NB4 (cell line): ENCODE measurements at places on chromosomes 2 and 18.

DNA sequence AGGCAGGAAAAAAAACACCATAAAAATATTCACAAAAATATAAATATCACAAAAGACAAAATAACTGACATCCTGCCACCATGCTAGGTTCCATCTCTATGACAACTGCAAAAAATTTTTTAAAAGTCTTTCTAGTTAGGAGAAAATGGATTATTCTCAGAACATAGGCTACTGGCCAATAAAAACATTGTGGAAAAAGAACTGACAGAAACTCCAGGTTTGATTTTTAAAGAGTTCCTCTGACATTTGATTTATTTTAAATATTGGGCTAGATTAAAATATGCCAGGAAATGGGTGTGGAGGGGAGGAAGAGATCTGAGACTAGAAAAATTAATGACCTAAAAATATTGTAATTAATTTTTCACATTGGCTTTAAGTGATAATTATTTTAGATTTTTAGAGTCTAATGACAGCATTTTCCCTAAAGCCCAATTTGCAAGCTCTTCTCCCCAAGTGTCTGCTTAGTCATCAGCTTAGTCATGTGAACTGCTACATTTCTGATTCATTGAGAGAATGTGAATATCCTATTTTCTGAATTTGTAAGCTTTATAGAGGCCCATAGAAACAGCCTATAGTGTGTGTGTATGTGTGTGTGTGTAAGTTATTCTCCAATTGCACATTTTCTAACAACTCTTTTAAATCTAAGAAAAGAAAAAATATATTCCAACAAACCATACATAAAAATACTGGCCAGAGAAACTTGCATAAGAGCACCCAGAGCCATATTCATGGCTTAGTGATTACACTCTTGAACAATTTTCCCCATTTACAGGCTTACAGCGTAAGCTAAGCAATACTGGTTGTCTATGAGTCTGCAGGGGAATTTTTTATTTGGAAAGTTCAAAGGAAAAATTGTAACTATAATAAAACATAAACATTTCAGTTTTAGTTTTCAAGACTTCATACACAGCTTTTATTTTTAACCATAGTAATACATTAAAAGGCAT is 48.4 kb downstream of the TMEFF2 start:
- no peak for DNase-seq

DNA sequence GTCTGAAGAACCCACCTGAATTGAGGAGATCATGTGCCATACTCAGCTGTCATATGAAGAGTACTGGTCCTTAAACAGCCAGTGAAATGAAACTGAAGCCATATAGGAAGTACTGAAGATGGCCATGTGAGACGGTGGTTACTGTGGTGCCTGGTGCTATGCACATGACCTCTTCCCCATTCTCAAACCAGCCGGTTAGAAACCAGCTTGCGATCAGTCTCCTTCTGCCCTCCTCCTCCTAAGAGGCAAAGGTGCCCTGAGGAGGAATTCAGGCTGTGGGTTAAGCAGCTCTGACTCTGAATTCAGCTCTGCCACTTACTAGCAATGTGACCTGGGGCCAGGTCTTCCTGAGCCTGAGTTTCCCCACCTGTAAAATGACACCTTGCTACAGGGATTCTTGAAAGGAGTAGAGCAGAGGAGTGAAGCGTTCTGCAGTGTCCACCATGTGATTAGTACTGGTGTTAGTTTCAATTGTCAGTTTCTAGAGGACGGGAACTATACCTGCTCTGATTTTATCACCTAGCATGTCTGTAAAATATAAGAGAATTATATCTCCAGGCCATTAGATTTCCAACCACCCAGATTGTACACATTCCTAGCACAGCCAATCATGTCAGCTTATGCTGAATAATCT is 5.1 kb downstream of the FECH start:
- peak; percentile 58 for DNase-seq

DNA sequence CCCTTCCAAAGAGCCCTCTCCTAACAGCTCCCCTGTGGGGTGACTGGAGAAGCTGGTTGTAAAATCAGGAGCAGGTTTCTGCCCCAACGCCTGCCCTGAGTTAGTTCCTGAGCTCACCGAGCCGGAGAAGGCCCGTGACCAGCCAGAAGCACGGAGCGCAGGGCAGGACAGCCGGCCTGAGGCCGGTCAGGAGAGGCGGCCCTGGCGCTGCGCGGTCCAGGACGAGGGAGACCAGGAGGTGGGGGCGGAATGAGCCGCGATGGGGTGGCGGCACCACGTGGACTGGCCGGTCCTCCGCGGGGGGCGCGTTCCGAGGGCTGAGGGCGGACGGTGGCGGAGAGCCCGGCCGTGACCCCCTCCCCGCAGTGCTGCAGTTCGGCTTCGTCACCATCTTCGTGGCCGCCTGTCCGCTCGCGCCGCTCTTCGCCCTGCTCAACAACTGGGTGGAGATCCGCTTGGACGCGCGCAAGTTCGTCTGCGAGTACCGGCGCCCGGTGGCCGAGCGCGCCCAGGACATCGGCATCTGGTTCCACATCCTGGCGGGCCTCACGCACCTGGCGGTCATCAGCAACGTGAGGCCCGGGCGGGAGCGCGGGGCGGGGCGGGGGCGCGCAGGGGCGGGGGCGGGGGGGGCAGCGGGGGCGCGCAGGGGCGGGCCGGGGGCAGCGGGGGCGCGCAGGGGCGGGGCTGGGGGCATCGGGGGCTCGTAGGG is 29.0 kb downstream of the ANO7 start:
- peak; percentile 52 for DNase-seq

DNA sequence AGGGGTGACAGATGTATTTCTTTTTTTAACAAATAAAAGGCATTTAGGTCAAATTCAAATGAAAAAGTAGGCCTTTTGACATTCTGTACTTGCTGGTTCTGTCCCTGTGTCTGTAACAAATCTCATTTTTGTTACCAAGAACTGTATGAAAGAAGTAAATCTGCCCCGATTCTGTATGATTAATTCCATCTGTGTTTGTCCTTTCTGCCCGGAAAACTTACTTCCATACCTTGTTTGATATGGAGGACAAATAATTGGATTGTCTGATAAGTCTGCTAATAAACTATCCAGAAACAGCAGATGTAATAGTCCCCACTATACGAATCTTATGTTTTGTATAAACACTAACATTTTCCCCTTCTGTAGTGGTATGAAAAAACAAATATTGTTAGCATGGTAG is 69.8 kb downstream of the MEX3C start:
- no peak for DNase-seq

DNA sequence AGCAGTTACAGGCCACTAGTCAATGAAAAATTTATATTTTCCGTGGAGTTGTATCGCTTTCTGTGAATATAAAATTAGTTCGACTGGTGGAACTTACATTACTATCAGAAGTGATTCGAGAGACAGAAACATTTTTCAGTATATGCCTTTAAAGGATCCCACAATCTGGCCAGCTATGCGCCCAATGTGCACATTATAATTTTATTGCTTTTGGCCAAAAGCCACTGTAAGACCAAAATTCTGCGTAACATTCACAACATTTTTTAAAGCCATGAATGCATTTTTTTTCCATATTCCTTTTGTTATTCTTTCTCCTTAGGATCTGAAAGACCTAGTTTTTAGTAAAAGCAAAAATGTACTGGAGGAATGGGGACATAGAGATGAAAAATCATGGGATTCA is 131.0 kb upstream of the CHAC2 start:
- no peak for DNase-seq

GRCh38 chr18:58780045-58780444 is 84.6 kb upstream of the ZNF532 start:
- DNase-seq, result no peak

DNA sequence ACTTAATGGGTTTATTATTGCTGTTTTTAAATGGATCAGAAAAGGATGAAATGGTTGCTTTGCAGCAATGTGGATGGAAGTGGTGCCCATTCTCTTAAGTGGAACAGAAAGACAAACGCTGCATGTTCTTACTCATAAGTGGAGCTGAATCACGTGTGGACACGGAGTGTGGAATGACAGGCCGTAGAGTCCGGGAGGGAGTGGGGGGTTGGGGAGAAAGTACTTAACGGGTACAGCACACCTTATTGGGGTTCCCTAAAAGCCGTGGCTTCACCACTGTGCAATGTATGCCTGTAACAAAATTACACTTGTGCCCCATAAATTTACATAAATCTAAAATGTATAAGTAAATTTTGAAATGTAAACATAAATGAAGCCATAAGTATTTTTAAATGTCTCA is 64.0 kb upstream of the CTDP1 start:
- no peak for DNase-seq

GRCh38 chr2:233846387-233847247 is 7.7 kb downstream of the HJURP start:
- DNase-seq, result peak; percentile 4

- no peak for DNase-seq
Observed at GRCh38 chr2:160921386-160921964, 238.8 kb upstream of the TANK start.

GRCh38 chr18:61602836-61603235 is 269.6 kb downstream of the CDH20 start:
- DNase-seq, result no peak

DNA sequence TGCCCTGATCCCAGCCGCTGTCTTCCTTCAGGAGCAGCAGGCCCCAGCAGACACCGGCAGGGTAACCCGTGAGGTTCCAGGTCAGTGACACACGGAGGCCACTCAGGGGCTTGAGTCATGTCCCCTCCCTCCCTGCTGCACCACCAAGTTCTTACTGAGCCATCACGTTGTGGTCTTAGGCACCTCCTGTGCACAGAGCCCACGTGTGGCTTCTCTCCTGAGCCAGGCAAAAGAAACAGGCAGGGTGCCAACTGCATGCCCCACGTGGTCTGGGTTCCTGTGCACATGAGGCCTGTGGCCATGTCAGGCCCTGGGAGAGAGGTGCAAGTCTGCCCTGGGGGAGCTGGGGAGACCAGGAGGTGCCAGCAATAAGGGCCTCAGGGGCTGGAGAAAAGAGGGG is 264.8 kb downstream of the KLHL29 start:
- no peak for DNase-seq

- DNase-seq, result no peak
Observed at GRCh38 chr2:147051248-147051647, 793.6 kb upstream of the ACVR2A start.

DNA sequence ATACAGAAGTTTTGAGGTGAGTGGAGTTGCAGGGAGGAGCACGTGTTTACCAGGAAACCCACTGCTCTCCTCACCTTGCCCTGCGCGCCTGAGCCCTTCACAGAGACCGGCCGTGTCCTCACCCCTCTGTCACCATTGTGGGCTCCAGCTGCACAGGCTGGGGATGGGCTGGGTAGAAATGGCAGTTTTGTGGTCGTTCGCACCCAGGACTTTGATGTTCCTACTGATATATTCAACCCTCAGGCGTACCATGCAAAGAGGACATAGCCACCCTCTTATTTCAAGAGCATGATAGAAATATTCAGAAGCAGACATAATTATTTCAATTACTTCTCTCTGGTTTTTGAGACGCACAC is 78.2 kb downstream of the GBX2 start:
- DNase-seq, result no peak

DNA sequence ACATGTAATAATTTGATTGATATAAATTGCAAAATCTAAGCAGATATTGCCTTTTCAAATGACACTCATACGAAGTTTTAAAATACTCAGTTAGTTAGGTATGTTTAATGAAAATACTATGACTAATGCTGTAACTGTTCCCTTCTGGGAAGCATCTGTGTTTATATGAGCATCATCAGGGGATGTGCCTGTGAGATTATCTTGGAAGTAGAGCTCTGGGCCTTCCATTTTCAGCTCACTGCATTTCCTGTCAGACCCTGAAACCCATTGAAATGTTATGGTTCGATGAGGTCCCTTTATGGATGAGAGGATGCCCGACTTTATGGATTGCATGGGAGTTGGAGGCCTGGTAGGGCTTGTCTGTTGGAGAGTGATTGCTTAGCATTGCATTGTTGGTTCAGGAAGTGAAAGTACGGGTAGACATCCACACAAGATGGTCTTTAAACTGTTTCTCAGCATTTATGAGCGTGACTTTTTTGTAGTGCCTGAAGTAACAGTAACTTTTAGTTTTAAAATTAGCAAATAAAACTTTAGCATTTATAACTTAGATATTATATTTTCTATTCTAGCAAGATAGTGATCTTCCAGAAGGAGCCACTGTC is 28.7 kb downstream of the ELP2 start:
- no peak for DNase-seq

- no peak for DNase-seq
Observed at GRCh38 chr2:196516564-196516963, 123.0 kb upstream of the CCDC150 start.

GRCh38 chr2:15311201-15311907 is 249.8 kb downstream of the NBAS start:
- DNase-seq, result peak; percentile 22

- no peak for DNase-seq
Observed at GRCh38 chr2:176003958-176004357, 1.9 kb upstream of the LNPK start.

- DNase-seq, result peak; percentile 73
Observed at GRCh38 chr2:110678457-110679336, 834 bp upstream of the BUB1 start.

GRCh38 chr2:75421986-75422385 is 138.8 kb downstream of the EVA1A start:
- DNase-seq, result no peak

DNA sequence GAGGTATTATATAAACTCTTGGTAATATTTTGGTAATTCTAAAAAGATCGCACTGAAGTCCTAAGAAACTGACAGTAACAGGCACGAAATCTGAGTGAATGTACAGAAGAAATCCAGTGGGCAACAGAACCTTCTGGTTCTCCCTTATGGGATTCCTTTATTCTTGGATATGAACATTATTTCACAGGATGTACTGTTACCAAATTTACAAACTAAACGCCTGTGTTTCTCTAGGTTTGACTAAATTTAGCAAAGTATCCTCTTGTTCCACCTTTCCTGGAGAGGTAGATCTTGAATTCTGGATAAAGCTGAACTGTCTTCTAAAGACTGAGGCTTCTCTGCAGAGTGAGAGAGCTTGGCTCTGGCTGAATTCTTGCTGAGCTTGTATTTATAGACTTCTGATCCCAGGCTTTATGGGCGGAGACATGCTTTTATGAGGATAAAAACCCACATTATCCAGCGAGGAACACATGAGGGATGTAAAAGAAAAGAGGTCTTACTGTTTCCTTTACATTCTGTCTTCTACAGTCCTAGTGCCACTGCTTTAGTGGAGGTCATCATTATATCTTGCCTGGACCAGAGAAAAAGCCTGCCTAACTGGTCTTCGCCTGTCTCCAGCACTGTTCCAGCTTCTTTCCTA is 220.8 kb downstream of the CDH2 start:
- no peak for DNase-seq

GRCh38 chr2:191152482-191153240 is 1.9 kb upstream of the STAT4 start:
- DNase-seq, result peak; percentile 60

DNA sequence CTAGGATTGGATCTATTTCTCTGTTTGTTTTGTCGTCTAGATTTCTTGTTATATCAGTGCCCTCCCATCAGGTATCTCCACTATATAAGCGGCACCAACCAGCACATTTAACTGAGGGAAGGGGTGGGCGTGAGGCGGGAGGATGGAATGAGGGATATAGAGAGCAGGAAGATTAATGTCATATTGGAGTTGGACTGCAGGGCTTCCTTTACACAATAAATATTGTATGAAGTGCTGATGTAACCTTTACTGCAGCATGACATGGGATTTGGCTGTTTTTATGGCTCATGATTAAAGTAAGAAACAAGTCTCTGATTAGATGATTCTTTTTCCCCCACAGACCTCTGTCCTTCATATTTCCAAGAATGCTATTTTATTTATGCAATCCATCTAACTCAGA is 54.8 kb downstream of the TMEM200C start:
- DNase-seq, result no peak

- no peak for DNase-seq
Observed at GRCh38 chr2:95374921-95375471, 27.5 kb upstream of the FAHD2A start.
